ENCODE measurements at places on chromosomes 5 and 9.

DNA sequence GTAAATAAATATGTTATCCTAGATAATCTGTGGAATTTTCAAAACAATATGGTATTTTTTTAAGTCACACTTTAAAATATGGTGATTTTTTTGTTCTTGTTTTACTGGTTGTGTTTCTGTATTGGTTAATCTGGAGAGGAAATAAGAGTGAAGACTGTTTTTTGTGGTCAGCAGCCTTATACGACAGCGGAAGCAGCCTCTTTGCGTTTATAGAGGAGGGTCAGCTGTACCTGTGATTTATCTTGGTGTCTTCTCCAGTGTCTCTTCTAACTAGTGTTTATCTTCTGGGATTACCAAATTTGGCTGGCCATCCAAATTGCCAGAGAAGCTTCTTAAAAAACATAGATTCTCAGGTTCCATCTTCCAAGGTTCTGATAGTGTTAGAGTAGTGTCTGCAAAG is 58.7 kb downstream of the ICE1 start:
- DNase-seq, result no peak

DNA sequence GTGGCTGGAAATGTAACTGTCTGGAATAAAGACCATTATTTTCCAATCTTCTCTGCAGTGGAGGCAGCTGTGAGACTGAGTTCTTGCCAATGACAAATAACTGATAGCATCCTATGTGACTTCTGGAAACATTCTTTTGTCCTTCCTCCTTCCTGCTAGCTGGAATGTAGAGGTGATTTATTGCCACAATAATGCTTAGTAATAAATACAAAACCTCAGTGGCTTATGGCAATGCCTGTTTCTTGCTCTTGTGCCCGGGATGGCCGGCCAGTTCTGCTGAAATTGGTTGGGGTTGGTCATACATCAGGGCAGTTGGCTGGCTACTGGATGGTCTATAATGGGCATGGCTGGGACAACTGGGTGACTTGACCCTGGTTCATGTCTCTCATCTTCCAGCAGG is 12.2 kb upstream of the TEX48 start:
- DNase-seq, result no peak

GRCh38 chr9:84122572-84122971 is 142.0 kb downstream of the RMI1 start:
- no peak for DNase-seq

DNA sequence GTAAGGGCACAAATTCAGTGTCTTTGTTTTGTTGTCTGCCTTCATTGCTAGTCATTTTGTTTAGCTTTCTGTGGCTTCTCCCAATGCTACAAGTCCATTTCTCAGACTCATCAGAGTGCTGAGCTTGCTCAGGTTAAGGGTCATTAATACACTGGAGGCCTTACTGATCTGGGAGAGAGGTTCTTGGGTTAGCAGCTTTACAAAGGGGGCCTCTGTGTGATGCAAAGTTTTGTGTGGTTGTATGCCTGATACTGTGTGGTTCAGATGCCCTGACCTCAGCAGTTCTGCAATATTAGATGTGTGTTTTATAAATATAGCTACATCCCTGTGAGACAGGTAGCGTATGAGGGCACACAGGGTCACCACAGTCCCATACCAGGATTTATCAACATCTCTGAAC is 34.8 kb upstream of the SMARCA2 start:
- no peak for DNase-seq

DNA sequence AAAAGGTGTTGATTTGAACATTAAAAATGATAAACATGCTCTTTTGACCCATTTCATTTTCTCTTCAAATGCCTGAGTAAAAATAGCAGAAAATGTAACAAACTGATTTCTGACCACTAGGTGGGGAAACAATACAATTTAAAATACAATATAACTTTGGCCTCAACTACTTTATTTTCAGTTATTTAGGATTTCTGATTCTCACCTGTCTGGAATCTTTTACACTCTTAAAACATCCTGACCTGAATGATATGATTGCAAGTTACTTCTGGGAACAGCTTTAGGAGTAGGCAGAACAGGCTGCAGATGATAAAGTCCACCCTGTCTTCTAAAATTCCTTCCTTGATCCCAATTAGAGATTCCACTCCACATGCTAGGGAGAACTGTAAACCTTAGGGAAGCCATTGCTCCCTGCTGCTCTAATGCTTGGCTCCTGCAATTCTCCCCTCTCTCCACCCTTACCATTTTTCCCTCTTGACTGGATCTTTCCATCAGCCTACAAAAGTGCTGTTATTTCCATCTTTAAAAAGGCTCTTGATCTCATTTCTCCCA is 70.3 kb downstream of the FYB1 start:
- DNase-seq, result no peak

- DNase-seq, result no peak
Measured at GRCh38 chr9:29176231-29176630, 1603.0 kb upstream of the C9orf72 start.

GRCh38 chr5:111743512-111743911 is 13.5 kb downstream of the NREP start:
- no peak for DNase-seq

- DNase-seq, result no peak
Measured at GRCh38 chr5:5473226-5473625, 50.7 kb downstream of the ICE1 start.

DNA sequence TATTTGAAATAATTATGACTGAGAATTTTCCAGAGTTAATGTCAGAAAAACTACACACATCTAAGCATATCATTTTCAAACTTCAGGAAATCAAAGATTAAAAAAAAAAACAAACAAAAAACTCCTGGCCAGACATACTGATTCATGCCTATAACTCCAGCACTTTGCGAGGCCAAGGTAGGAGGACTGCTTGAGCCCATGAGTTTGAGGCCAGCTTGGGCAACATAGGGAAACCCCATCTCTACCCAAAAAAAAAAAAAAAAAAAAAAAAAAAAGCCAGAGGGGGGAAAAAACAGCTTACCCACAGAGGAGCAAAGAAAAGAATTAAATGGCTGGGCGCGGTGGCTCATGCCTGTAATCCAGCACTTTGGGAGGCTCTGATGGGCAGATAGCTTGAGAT is 22.4 kb downstream of the EFCAB9 start:
- DNase-seq, result no peak

GRCh38 chr5:6819521-6819920 is 106.3 kb downstream of the TENT4A start:
- no peak for DNase-seq

DNA sequence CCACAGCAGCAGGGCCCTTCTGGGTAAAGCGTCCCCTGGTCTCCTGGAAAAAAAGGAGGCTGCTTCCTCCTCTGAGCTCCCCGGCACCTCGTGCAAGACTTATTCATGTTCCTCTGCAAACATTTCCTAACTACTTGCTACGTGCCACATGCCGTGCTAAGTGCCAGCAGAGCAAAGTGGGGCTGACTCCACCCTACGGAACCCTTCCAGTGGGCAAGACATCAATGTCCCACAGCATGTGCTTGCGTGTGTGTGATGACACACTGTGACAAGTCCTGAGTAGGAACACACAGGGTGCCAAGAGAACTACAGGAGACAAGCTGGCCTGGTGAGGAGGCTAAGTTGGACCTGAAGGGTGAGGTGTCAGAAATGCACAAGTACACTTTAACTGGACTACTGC is 57.4 kb downstream of the SEMA4D start:
- no peak for DNase-seq

DNA sequence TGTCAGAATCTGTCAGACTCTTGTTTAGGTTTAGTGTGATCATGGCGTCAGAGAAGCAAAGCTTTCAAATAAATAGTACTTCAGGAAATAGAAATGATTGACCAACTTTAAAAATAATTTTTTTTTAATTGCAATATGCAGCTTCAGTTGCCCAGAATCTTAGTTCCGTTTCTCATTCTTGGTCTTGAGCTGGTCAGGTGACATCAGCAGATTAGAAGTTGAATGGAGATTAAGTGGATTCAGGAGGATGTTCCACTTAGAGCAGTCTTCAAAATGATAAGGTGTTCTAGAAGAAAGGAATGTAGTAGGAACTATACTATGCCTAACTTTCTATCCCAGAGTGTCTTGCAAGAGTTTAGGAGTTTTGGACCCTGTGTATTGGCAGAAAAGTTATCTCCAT is 30.6 kb downstream of the OTULIN start:
- no peak for DNase-seq

DNA sequence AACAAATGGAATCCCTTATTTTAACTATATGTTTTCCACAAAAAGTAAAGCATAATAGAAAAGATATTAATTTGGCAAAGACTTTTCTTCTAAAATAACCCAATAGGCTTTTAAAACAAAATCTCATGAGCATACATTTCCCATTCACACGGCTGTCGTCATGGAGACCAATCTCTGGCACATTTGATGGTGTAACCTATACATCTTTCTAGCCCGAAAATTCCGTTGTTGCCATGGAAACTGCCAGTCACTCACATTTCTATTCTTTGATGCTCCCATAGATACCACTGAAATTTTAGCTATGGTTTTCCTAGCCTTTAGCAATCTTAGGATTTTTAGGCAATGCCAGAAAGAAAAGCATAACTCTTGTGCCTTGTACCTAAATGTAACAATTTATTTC is 262.9 kb upstream of the TRPM3 start:
- no peak for DNase-seq

- DNase-seq, result no peak
Measured at GRCh38 chr5:60649288-60649917, 50.6 kb downstream of the DEPDC1B start.

- no peak for DNase-seq
Measured at GRCh38 chr5:5037674-5038073, 102.5 kb upstream of the ADAMTS16 start.

- DNase-seq, result no peak
Measured at GRCh38 chr5:51829230-51829629, 446.0 kb downstream of the ISL1 start.

GRCh38 chr5:79831381-79832309 is 142.0 kb downstream of the CMYA5 start:
- DNase-seq, result no peak

All from stimulated activated CD4-positive, alpha-beta T cell treated with anti-CD3 and anti-CD28 coated beads, TNF-alpha, amount 100 ng/mL, for 1 hour (primary cell).